ENCODE measurements at places on chromosomes 4 and X.

GRCh38 chr4:94523033-94523580 is 71.4 kb downstream of the PDLIM5 start:
- DNase-seq = no peak

GRCh38 chr4:86283371-86283770 is 76.5 kb downstream of the MAPK10 start:
- no peak for DNase-seq

GRCh38 chr4:138961129-138961528 is 54.5 kb upstream of the NOCT start:
- no peak for DNase-seq

- DNase-seq = no peak
Measured at GRCh38 chr4:5863461-5864113, 29.3 kb downstream of the CRMP1 start.
